ENCODE measurements at places on chromosomes 7 and 10.

DNA sequence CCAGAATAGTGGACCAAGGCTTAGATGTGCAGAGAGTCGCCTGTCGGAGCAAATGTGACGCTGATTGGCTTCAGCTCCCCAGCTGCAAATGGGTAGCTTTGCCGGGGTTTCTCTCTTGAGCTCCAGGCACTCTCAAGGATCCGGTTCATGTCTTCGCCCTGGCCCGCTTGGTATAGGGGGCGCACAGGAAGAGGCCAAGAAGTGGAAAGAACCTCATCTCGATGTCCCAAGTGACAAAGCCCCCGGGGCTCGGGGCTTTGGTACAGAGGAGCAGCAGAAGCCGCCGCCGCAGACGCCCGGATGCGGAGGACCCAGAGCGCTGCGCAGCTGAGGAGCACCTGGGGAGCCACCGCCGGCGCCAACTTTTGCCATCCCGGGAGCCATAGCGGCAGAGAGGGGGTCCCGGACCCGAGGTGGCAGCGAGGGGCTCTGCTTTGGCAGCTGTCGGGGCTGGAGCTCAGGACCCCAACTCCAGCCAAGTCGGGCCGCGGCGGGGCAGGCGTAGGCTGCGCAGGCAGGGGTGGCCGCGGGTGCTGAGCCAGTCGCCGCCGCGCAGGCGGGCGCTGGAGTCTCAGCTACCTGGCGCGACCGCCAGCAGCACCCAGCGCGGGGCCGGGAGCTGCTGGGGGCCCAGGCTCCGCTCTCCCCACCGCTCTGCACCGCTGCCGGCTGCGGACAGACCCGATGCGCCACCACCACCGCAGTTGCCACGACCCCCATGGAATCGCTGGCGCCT, 466.6 kb downstream of the XPNPEP1 start:
- DNase-seq: no peak

DNA sequence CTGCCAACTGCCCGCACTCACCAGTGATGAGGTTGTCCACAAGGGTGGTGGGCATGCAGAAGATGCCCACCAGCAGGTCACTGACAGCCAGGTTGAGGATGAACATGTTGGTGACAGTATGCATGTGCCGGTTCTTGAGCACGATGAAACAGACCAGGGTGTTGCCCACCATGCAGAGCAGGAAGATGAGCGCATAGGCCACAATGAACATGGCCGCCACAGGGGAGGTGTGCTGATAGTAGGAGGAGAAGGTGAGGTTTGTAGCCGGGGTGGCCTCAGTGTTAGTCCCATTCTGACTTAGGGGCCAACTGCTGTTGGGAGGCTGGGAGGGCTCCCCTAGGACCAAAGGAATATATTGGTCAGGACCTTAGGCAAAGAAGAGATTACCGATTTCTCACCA, 17.7 kb downstream of the NPFFR1 start:
- no peak for DNase-seq

DNA sequence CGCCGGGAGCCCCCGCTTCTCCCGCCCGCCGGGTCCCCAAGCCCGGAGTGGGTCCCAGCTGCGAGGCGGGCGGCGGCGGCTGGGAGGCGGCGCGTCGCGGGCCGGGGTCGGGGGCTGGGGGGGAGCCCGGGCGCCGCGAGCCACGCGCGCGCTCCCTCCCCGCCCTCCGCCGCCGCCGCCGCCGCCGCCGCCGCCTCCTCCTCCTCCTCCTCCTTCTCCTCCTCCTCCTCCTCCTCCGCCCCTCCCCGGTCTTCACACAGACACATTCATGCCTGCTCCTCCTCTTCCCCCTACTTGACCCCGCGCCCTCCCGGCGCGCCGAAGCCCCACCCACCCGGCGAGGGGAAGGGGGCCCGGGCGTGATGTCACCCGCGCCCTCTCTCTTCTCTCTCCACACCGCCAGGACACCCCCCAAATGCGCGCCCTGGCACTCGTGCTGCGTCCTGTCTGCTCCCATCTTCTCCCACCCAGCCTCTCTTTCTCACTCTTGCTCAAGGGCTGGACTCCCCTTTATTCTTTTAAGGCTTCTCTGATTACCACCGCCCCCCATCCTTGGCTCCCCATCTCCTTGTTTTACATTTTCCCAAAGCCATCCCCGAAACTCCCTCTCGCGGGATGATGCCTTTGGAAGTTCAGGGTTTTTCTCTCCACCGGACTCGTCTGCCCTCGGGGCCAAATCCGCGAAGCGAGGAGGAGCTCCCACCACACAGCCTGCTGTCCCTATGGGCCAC, 967 bp upstream of the GLI3 start:
- no peak for DNase-seq

GRCh38 chr7:44767912-44768627, 19.4 kb downstream of the ZMIZ2 start:
- DNase-seq: no peak

- DNase-seq: no peak
Observed at GRCh38 chr10:113423981-113424721, 128.7 kb upstream of the HABP2 start.

GRCh38 chr10:31816318-31816717, 112.3 kb downstream of the ARHGAP12 start:
- DNase-seq: no peak

GRCh38 chr7:45923290-45923689, 2.2 kb upstream of the IGFBP3 start:
- no peak for DNase-seq
